ENCODE measurements at places on chromosomes 6 and 20. TPM values are rescaled to one million over a fixed set of nuclear protein-coding genes. Genes with fewer than 3 reads are reported as not detected.

GRCh38 chr20:8994045-8994444, 74.8 kb upstream of the PLCB4 start:
- no peaks in the 10 kb centered on the region for H3K36me3 ChIP-seq
- H3K4me1 ChIP-seq = peaks cover 27% of the 10 kb centered on the region
- no peak overlapping the region for H3K4me3 ChIP-seq
- no peak overlapping the region for H3K27ac ChIP-seq

The PHACTR3 gene
- total RNA-seq = 0.22 TPM

DNA sequence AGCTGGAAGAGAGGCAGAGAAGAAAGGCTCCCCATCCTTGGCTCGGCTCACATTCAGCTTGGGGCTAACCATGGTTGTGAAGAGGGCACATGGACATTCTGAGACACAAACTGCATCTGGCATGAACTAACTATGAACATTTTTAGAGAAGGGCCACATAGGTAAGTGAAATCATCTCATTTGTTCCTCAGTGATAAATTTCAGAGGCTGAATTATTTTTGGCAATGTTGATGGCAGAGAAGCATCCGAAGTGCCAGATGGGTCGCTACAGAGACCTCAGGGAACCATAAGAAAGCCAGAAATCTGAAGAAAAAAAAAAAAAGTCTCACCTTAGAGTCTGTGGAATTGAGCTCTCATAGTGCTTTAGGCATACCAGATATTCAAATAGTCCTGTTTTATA, 49.2 kb upstream of the FABP7 start:
- H3K36me3 ChIP-seq = no peaks in the 10 kb centered on the region
- H3K4me1 ChIP-seq = peaks cover 16% of the 10 kb centered on the region
- no peak overlapping the region for H3K4me3 ChIP-seq
- DNase-seq = no peak
- H3K27me3 ChIP-seq = no peaks in the 10 kb centered on the region
- H3K27ac ChIP-seq = no peak overlapping the region

GRCh38 chr6:95232446-95232845, 344.9 kb upstream of the MANEA start:
- H3K27ac ChIP-seq = no peak overlapping the region
- no peak for DNase-seq
- H3K27me3 ChIP-seq = peaks cover 20% of the 10 kb centered on the region
- H3K4me1 ChIP-seq = peaks cover 11% of the 10 kb centered on the region
- no peak overlapping the region for H3K4me3 ChIP-seq
- H3K36me3 ChIP-seq = no peaks in the 10 kb centered on the region

The MAP7 gene
- 8.9 TPM for total RNA-seq

DNA sequence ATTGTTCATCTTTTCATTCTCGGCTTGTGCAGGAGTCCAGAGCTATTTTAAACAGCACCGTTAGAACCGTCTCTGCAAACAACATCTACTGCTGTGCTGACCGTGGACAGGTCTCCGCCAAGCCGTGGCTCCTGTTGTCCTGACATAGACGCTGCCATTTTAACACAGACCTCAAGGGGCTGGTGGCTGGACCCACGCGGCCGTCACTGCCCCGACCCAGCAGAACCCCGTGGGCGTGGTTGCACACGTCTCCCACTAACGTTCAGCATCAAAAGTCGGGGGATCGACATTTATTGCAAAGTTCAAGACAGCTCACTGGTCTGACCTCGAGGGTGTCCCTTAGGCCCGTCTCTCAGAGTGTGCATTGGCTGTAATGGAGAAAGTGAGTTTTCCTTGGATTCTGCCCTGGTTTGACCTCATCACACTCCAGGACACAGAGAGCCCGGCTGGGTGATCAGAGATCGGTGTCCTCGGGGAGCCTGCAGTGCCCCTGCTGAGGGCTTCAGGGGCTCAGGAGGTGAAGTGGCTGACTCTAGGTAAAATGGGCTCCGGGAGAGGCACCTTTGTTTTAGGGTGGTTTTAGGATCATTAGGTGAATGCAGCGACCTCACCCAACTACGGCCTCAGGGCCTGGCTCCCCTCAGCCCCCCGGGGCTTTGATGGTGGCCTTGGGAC, 363.2 kb downstream of the THBS2 start:
- H3K27me3 ChIP-seq = no peaks in the 10 kb centered on the region
- no peaks in the 10 kb centered on the region for H3K36me3 ChIP-seq
- no peak overlapping the region for H3K27ac ChIP-seq
- no peaks in the 10 kb centered on the region for H3K4me1 ChIP-seq

- peaks cover 5% of the 10 kb centered on the region for H3K4me1 ChIP-seq
- DNase-seq = no peak
- no peak overlapping the region for H3K4me3 ChIP-seq
- H3K27me3 ChIP-seq = no peaks in the 10 kb centered on the region
- H3K36me3 ChIP-seq = no peaks in the 10 kb centered on the region
- no peak overlapping the region for H3K27ac ChIP-seq
These were observed 33.1 kb upstream of the PNRC1 start for GRCh38 chr6:89047473-89047872.

The BEND3 gene
- total RNA-seq = 11.2 TPM

The SLC22A2 gene
- total RNA-seq = not detected

The LCA5 gene
- total RNA-seq = 10.7 TPM

GRCh38 chr6:186340-186965, 105.8 kb upstream of the DUSP22 start:
- H3K4me3 ChIP-seq = no peak overlapping the region
- H3K36me3 ChIP-seq = no peaks in the 10 kb centered on the region
- H3K4me1 ChIP-seq = peaks cover 7% of the 10 kb centered on the region
- no peak for DNase-seq

All from neural progenitor cell (in vitro differentiated cells).